Aorta (tissue), 5 donors: ENCODE measurements at places on chromosomes 7 and 10. TPM values are rescaled to one million over a fixed set of nuclear protein-coding genes. Genes with fewer than 3 reads are reported as not detected.
A peak's percentile ranks its signal among the peaks of the same experiment; 100 is the strongest.

The AKR1C4 gene
- not detected for total RNA-seq

DNA sequence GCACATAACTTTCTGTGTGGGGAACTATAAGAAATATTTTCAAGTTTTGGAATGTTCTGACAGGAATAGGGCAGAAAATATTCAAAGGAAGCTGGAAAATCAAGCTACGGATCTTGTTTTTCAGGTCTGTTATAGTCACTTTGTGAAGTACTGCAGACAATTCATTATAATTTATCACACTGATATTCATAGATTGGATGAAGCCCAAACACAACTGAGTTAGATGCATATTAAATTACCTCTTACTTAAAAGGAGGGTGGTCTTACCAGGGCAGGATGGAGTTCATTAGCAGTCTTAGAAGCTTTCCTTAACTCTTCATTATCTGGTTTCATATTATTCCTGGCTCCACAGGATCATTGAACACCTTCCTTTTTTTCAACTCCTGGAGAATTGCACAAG lies 242.3 kb downstream of the DYNC1I1 start:
- no peak for DNase-seq

DNA sequence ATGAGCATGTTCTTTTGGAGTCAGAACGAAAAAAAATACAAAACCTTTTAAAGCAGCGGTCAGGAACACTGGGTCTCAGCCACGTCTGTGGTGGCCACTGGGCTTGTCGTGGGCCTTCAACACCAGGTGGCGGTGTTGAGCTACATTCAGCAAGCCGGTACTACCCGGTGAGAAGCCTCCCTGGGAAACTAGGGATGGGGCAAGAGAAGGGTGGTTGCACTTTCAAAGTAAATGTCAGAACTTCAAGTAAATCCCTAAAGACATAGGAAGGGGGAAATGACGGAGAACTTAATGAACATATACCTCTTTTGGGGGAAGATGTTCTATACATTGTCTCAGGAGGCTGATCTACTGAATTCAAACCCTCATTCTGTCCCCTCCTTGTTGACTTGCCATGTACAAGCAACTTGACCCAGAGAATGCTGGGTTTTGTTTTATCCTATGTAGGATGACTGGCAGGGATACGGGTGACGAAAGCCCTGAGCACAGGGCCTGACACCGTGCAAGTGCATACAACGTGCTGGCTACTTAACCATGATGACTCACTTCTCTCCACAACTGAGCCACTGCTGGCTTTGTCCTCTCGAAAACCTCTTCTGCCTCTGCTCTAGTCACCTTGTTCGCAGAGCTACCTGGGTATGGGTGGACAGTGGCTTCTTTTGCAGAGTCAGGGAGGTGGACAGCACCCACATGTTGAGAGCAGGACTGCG lies 49.0 kb upstream of the BAMBI start:
- DNase-seq, result peak; percentile 88

GRCh38 chr7:135828604-135829003 lies 80.0 kb upstream of the FAM180A start:
- DNase-seq, result no peak

- DNase-seq, result no peak
These were observed 4.2 kb downstream of the PARP12 start for GRCh38 chr7:140058517-140058916.

- DNase-seq, result no peak
These were observed 243.8 kb downstream of the DYNC1I1 start for GRCh38 chr7:96016056-96016586.

DNA sequence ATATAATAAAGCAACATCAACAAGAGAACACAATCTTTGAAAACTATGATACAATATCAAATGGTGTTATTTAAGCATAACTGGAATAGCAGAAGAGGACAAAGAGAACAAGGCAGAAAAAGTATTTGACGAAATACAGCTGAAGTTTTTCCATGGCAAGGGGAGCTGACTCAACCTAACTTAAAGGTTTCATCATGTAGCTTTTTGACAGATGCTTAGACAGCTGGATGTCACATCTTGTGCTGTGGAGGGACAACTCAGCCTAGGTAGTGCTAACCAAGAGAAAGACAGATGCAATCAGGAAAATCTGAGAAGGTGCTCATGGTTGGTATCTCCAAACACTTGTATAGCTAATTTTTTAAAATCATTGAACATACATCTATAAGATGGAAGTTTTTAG lies 208.2 kb downstream of the TFEC start:
- DNase-seq, result no peak

GRCh38 chr7:48144291-48144768 lies 26.9 kb upstream of the ABCA13 start:
- no peak for DNase-seq
